Endothelial cell (in vitro differentiated cells): ENCODE measurements at places on chromosomes 6 and 20.
A peak's percentile ranks its signal among the peaks of the same experiment; 100 is the strongest.

DNA sequence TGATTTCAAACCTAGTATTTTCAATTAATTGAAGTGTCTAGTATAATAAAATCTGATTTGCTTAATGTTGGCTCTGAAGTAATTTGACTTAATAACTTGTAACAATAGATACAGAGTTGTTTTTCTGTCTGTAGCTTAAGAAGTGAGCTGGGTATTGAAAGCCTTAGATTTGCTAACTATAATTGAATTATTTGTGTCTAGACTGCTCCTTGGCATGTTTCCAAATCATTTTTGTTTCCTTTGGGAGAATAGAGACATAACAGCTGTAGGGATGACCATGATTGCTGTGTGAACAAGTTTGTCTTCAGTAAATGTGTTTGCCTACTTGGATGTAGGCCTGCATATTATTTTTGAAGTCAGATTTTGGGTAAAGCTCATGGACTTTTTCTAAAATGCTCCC is 115.4 kb downstream of the SCAF8 start:
- DNase-seq, result no peak

DNA sequence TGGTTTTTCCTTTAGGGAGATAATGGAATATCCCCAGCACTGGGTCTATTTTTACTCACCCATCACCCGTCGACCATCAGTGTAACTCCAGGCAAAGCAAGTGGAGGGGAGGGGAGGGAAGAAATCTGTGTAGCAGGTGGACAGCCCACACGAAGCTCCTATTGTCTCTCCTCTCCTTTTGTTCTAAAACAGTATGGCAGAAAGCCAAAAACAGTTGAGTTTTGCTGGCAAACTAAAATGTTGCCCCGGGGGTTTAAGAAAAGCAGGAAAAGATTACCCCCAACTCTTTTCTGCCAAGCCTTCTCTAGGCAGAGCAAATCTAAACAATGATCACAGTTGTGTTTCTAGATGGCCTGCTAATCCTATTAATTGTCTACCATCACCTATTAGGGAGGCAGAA is 89.7 kb downstream of the PREP start:
- no peak for DNase-seq

- DNase-seq, result no peak
These were observed 125.7 kb downstream of the MAP3K4 start for GRCh38 chr6:161117308-161117707.

- no peak for DNase-seq
These were observed 65.9 kb downstream of the BCAS1 start for GRCh38 chr20:54004445-54004844.

DNA sequence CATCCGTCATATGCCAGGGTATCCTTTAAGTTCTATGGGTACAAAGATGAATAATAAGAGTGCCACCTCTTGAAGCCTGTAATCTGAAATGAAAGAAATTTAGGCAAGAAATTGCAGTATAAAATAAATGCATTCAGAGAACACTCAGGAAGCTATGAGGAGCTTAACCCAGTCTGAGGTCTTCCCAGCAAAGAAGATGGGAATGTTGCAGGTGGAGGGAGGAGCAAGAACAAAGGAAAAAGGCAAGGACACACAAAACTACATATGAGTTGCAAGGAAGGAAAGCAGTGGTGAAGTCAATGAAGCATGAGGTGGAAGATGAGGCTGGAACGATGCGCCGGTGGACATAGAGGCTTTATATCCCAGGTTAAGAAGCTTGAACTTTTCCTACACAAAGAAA is 67.0 kb upstream of the DST start:
- DNase-seq, result no peak

GRCh38 chr6:15569035-15569995 is 93.5 kb downstream of the DTNBP1 start:
- DNase-seq, result no peak

DNA sequence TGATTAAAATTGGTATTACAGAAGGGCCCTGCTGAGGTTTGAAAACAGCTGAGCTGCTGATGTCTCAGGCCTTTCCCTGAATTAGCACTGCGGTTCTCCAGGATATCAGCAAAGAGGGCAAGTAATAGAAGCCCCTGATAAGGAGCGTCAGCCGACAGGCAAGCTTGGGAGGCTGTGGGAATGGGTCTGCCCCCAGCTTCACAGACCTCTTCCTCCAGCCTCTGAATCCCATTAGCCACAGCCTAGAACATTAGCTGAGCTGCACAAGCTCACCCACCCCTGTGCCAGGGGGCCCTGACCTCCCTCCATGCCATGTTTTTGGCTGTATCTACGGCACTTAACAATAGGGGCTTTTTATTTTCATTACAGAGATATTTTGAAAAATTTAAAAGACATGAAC is 59.9 kb downstream of the VAPB start:
- no peak for DNase-seq

DNA sequence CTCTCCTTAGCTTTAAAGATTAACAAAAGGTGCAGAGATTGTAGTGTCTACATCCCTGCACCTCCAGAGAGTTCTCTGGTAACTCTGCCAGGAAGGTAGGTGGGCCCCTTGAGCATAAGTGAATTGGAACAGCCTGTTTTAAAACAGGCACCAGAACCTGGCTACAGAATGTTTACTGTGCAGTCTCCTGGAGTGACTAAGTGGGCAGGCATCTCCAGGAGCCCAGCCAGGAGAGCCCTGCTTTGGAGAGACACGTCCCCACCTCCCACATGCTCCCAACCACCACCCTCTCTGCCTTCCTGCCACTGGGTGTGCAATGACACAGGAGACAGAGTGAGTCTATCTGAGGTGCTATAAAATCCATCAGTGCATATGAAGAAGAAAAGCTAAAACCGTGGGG is 110.3 kb upstream of the EYA4 start:
- no peak for DNase-seq

- DNase-seq, result no peak
These were observed 46.0 kb upstream of the BHLHE23 start for GRCh38 chr20:63052571-63053431.

DNA sequence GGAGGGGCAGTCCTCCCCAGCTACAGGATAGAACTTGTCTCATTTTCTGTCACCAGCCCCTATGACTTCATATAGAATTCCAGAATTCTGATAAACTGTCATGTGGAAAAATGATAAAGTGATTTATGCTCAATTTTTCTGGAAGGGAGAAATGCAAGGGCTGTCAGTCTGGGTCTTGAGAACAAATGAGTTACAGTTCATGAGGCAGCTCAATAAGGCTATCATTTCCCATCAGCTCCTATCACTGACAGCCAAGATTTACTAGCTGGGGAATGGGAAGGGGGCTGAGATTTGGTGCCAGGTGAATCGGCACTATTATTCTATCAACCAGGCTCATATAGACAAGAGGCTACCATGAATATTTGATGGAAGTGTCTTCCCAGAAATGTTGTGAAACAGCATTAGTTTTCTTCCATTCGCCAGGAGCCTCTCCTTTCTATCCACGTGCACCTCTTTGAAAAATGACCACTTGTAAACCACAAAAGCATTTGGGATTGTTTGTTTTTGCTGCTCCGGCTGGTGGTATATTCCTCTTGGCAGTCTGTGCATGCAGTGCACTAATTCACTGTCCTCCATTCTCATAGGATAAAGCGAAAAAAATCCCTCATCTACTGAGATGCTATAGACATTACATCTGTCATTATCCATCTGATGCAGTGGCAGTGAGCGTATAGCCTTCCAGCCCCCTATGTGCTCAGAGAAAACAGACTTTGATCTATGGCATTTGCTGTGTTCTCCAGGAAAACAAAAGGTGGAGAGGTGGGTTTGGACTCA is 528.7 kb upstream of the RNF217 start:
- no peak for DNase-seq

- DNase-seq, result no peak
These were observed 282.7 kb downstream of the NRN1 start for GRCh38 chr6:5723841-5724691.

GRCh38 chr20:59819496-59820203 is 113.8 kb downstream of the SYCP2 start:
- no peak for DNase-seq

DNA sequence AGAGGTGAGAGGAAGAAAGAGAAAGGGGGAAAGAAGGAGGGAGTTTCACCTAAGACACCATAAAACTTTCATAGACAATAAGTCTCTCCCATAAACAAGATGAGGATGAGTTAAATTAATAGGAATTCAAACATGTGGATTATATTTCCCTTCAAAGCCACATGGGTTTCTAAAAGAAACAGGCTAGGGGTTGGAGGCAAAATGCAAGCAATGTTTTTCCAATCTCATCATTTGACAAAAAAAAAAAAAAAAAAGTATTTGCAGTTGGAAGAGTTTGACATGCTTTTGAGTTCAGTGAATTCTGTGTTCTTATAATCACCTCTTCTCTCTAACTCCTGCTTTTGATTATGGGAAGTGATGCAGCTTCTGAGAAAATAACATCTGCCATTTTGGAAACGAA is 286.5 kb upstream of the PRND start:
- DNase-seq, result no peak

- DNase-seq, result no peak
These were observed 33.7 kb upstream of the GPR6 start for GRCh38 chr6:109944448-109944847.

DNA sequence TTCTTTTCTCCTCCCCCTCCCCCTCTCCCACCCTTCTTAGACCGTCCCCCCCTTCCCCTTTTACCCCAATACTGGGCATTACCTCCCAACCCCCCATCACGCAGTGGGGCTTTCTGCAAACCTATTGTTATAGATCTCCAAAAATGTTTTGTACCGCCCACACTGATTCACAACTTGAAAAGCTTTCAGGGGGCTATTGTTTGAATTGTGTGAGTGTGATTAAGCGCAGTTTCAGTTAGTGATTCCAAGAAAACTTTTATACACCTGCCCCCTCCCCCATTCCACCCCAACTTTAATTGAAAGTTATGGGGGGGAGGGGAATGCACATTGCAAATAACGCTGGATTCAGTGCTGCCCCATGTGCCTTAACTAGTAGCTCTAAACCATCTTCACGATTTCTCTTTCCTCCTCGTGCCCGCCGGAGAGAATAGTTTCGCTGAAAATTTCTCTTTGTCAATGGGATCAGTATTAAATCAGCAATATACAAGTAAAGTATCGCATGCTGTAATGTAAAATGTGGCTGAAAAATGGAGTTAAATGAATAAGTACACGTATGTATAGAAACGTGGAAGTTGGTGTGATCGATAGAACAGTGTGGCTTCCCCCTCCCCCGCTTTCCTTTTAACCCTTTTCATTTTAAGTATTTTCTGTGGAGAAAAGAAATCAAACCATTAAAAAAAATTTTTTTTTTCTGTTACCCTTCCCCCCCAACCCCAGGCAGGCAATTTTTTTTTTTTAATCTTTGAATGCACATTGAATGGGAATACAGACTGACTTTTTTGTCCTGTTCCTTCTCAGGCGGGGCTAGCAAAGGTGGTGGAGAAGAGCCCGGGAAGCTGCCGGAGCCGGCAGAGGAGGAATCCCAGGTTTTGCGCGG is 632 bp downstream of the LIN28B start:
- peak; percentile 45 for DNase-seq

DNA sequence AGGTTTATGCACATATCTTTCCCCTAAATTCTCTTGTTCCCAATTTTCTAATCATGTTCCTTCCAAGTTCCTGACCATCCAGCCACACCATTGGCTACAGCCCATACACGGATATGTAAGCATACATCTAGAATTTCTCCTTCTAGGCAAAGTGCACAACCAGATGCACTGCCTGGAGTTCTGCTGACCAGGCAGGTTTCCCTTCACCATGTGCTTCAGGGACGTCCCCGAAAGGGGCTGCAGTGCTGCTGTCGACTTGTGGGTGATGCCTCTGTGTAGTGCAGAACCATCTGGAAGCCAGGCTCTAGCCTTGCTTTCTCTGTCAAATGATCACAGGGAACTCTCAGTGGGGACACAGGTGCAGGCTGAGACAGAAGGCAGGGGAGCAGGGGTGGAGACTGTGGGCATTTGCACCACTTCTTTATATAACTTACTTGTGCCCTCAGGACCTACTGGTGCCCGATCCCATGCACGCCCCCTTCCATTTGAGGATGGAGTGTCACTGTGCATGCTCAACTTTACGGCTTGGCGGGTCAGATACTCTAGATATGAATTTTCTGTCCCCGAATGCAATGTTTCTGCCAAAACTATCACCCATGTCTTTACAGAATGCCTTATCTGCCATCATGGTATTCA is 37.5 kb upstream of the SMOC2 start:
- no peak for DNase-seq

- DNase-seq, result no peak
These were observed 66.6 kb downstream of the EZR start for GRCh38 chr6:158752613-158753012.

DNA sequence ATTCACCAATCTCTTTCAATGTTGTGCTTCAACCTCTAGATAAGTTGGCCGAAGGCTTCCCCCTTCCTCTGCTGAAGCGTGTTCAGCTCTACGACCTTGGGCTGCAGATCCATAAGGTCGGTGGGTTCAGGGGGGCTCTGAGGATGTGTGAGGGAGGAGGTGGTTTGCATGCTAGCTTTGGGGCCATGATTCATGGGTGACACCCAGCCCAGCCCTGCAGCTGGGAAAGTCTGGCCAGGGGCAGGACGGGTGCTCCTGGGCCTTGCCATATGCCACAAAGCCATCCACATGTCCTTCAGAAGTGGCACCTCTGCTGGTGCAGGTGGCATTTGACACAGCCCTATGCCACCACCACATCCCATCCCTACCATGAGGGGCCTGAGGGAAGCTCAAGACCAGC is 27.6 kb downstream of the LBP start:
- DNase-seq, result no peak

- no peak for DNase-seq
These were observed 48.9 kb downstream of the CNBD2 start for GRCh38 chr20:36017048-36017951.

DNA sequence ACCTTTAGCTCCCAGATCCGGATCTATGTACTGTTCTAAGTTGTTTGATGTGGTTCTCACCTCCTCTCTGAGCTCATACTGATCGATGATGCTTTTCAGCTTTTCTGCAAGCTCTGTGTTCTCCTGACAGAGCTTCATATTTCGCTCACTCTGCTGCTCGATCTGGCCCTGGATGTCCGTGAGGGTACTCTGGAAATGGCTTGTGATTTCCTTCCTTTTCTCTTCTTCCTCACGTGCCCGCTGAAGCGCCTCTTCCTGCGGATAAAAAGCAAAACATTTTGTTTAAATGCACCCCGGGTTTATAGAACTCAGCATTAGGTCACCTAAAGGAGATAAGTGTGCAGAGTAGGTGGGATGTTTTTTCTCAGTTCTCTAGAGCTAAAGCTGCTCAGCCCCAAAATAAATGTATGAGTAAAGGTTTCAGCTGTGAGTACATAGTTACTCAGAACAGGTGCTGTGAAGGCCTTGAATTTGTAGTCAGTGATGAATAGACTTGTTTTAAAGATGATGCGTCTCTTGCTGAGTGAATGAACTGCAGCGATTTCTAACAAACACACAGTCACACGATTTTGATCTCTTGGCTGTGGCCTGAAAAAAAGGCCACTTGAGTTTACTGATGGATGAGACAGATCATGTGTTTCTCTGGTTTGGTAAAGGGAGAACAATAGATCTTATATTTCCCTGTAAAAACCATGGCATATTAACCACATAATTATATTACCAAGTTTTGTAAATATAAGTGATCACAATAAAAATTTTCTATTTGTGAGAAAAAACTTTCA is 29.1 kb downstream of the TXLNB start:
- no peak for DNase-seq

GRCh38 chr6:112017169-112017568 is 36.7 kb upstream of the CCN6 start:
- DNase-seq, result no peak
